ENCODE measurements at places on chromosomes 12 and 14. TPM values are rescaled to one million over a fixed set of nuclear protein-coding genes. Genes with fewer than 3 reads are reported as not detected.

GRCh38 chr12:88577537-88577936 lies 2.7 kb downstream of the KITLG start:
- no peak for DNase-seq

DNA sequence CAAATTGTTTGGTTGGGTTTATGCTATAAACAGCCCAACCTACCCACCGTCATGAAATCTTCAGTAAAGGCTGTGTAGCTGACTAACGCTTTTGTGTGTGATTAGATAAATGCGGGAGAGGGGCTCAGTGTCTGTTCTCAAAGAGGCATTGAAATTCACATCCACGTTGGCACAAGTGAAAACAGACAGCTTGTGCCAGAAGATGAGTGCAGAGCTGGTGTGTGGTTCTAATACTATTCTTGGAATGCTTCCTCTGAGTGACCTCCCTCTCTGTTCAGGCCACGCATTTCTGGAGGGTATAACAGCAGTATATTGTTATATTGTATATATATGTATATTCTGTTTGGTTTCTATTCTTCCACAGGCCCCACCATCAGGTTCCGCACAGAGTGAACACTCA lies 263.8 kb downstream of the APAF1 start:
- DNase-seq, result no peak

- no peak for DNase-seq
Measured at GRCh38 chr14:21399311-21399870, 15.6 kb upstream of the SUPT16H start.

DNA sequence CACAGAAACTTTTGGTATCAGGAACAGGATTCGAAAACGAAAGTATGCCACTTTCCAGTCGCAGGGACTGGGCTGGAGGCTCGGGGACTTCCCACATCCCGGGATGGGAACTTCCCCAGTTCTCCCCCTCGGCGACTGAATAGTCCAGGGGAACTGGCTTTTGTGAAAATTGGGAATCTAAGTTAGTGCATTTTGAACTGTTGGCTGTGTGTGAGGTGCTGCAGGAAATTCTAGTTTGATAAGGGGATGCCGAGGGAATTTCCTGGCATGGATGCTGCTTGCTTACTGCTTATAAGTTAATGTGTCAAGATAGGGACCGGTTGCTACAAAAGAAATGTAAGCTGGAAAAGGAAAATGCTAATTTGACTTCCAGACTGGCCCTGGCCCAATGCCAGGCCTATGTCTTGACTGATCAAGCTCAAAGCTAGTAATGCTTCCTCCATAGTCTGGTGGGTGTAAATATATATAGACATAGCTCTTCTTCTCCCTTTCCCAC lies 73.4 kb upstream of the EIF5 start:
- peak; percentile 46 for DNase-seq

- peak; percentile 60 for DNase-seq
Measured at GRCh38 chr12:18595412-18595811, 142.4 kb downstream of the PLCZ1 start.

DNA sequence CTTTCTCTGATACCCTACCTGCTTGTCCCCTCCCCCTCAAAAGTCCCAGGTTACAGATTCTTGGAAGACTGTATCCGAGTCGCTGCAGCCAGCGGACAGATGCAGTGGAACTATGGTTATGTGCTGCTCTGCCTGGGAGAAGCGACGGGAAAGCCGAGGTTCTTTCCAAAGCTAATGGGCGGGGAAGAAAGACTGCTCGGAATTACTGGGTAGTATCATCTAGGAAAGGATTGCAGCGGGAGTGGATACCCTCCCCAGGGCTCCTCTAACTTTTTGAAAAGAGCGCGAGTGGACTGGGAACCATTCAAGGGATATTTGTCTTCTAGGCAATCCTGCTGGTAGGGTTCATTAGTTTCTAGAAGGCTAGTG lies 1.4 kb downstream of the PTHLH start:
- peak; percentile 58 for DNase-seq

GRCh38 chr12:114166362-114166761 lies 200.2 kb upstream of the RBM19 start:
- DNase-seq, result no peak

- DNase-seq, result no peak
Measured at GRCh38 chr12:129357233-129357632, 504.0 kb downstream of the GLT1D1 start.

DNA sequence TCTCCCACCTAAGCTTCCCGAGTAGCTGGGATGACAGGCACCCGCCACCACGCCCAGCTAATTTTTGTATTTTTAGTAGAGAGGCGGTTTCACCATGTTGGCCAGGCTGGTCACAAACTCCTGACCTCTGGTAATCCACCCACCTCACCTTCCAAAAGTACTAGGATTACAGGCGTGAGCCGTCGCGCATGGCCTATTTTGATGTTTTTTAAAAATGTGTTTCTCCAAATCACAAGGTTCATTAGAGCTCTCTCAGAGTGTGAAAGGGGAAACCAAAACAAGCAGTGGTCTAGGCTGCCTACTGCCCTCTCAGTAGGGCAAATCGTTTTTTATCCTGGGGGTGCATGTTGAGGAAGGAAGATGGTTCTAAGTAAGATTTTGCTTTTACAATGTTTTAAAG lies 211.5 kb downstream of the PIK3C2G start:
- DNase-seq, result no peak

- no peak for DNase-seq
Measured at GRCh38 chr12:93413064-93413463, 28.7 kb downstream of the UBE2N start.

DNA sequence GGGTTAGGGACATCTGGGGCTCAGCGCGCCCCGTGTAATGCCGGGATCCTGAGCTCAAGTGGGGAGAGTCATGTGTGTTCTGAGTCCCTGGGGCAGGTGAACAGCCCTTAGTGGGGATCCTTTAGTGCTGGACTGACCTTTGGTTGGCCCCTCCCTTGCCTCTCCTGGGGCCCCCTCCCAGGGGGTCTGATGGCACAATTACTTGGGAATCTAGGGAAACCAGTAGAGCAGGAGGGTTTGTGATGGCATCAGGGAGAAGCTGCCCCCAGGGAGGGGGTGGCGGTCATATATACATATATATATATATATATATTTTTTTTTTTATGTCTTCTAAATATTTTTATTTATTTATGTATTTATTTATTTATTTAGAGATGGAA lies at the start of gene MORN3:
Gene MORN3, minus strand, starts transcription at position 134 of the 380 bp plus-strand sequence. CDS start 171 bp downstream, outside the sequence.
- no peak for DNase-seq

ENDOU gene
- polyA plus RNA-seq, result 0.21 TPM

DNAJC22 gene
- polyA plus RNA-seq, result not detected

VDR gene
- 15.8 TPM for polyA plus RNA-seq

Measured in foreskin keratinocyte (primary cell).